ENCODE measurements at places on chromosomes 2 and 18.

- DNase-seq: no peak
Measured at GRCh38 chr18:906416-907114, 1.9 kb downstream of the ADCYAP1 start.

DNA sequence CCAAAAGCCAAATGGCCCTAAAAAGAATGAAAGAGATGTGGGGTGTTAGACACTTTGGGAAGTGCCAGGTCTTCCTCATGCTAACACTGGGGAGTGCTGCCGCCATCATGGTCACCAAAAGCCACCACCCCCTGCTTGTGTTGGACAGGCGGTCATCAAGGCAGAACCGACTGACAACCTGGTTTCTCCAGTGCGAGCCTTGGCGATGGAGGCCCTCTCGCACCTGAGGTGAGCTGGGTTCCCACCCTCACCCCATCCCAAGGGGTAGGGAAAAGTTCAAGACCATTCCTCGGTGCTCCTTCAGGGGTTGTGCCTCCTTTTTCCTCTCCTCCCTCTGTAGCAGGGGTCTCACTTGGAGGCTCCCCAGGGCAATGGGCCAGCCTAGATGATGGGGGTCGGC is 33.6 kb downstream of the MROH2A start:
- no peak for DNase-seq

GRCh38 chr18:79639072-79639829 is 40.4 kb upstream of the CTDP1 start:
- peak; percentile 69 for DNase-seq

GRCh38 chr18:65257149-65257548 is 493.7 kb upstream of the CDH7 start:
- no peak for DNase-seq

DNA sequence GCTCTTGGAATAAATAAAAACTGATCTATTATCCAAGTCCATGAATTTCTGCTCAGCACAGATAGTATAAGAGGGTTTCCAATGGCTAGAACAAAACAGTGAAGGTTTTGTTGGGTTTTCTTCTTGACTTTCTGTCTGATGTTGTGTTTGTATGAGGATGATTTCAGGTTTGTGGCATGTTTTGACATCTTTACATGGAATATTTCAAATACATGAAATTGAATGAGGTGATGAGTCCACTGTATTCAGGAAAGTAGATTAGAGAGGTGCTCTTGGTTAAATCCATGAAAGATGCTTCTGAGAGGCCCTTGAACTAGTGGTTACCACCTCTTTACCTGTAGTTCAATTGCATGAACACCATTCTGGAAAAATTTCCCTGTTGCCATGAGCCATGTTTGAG is 84.3 kb downstream of the RAPGEF4 start:
- DNase-seq: no peak

DNA sequence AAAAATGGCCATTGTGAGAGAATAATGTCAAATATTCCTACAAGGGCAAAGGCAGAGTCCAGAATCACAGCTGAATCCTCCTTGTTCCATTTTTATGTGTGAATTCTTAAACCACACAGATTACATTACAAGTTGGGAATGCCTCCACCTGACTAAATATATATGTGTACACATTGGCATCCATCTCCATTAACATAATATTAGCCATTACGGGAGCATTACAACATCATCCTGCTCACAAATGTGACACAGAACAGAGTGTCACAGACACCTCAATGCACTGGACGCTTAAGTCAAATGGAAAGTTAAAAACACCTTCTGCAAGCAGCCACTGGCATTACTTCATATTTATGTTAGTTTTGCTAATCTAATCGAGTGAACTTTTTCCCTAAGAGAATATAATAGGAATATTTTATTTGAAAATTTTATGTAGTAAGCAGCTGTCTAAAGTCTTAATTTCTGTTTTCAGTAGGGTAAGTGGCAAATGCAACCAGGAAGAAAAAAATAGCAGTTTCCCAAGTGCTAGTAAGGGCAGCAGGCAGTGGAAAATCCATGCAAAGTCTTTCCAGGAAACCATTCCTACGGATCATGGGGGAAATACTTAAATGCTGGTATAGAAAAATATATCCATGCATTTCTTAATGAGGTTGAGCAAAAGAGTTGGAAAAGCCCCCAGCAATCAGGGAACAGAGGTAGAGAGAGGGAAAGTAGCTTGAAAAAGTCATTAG is 255.6 kb downstream of the OSR1 start:
- DNase-seq: no peak
